CD8-positive, alpha-beta memory T cell (primary cell): ENCODE measurements at places on chromosomes 3 and 15.
A peak's percentile ranks its signal among the peaks of the same experiment; 100 is the strongest.

GRCh38 chr3:175606650-175607318, 747.6 kb downstream of the NAALADL2 start:
- DNase-seq = no peak

- DNase-seq = no peak
Observed at GRCh38 chr15:45307230-45307924, 55.3 kb downstream of the SLC28A2 start.

GRCh38 chr3:28973609-28974008, 307.3 kb upstream of the RBMS3 start:
- no peak for DNase-seq

GRCh38 chr3:138434276-138434874, at the start of gene ESYT3:
Gene ESYT3 (plus strand): TSS chr3:138434616. CDS start chr3:138434799, 183 bp downstream.
- DNase-seq = peak; percentile 16

DNA sequence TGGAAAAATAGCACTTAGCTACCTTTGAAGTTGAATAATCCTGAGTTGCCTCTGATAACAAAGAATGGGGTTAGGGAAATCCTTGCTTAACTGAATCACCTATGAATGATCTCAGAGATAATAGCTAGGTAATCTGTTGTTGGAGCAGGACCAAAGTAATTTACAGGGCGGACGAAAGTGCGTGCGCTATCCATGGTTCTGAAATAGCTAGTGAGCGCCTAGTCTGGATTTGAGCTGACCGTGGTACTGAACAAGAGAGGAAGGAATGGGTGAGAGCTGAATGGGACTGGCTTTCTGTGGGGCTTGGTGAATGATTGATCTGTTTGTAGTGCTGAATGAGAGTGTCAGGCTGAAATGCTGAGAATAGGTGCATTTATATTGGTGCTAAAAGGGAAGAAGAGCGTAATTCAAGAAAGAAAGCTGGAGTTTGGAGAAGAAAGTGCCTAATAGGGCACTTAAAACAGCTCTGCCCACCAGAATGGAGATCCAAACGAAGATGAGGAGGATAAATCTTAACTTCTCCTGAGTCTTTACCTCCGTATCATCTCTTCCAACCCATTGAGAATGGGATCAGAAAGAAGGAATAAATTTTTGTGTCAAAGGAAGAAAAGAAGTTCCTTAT, 10.1 kb downstream of the SCN10A start:
- no peak for DNase-seq

DNA sequence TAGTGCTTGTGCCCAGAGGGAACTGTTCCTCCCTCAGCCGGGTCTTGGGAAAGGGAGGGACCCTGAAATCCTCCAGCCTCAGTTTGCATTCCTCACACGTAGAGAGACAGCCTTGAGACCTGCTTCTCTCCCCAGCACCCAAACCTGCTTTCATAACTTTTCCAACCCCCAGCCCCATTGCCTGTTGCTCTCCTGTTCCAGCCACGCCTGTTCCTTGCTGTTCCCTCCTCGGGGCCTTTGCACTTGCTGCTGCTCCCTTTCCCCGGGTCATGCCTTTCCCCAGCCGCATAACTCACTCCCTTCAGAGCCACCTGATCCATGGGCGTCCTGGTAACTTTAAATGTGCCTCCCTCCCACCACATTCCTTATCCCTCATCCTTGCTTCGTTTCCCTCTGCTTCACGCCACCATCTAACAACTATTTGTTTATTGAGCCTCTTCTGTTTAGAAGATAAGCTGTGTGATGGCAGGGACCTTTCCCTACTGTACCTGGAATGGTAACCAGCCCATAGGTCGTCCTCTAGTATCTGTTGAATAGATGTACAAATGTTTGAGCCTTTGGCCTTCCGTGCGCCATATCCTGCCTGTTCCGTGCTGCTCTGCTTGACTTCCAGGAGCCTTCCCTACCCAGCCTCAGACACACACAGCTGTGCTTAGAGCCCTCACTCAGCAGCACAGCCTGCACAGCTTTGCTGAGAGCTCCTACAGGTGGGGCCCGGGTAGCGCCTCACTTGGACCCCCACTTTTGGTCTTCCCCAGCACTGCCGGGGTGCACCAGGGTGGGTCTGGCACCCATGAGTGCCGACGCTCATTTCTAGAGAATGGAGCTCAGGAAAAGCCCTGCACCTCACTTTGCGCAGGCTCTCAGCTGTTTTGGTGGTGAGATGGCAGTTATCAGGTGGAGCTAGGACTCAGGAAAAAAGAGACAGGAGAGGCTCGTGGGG, 60.2 kb downstream of the SCN5A start:
- DNase-seq = no peak

GRCh38 chr15:87733541-87733941, 523.0 kb downstream of the NTRK3 start:
- no peak for DNase-seq

- DNase-seq = no peak
Observed at GRCh38 chr3:72275331-72275751, 490.4 kb upstream of the PROK2 start.

- DNase-seq = no peak
Observed at GRCh38 chr15:90837094-90837493, 31.3 kb upstream of the FURIN start.

DNA sequence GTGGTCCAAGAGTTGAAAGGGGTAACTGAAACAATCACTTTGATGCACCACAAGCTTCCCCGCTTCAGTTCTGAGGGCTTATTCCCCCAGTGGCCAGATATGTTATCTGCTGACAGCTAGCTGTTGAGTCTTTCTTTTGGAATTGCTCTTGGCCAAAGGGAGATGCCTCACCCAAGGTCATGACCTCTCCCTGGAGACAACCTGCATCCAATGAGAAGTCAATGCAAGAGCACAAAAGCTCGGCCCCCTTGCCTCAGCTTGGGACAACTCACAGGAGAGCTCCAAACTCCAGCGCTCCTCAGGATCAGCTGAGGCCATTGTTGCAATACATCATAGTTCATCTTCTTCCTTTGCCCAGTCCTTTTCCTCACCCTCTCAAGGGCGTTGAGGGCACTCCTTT, 31.0 kb upstream of the THBS1 start:
- DNase-seq = no peak

DNA sequence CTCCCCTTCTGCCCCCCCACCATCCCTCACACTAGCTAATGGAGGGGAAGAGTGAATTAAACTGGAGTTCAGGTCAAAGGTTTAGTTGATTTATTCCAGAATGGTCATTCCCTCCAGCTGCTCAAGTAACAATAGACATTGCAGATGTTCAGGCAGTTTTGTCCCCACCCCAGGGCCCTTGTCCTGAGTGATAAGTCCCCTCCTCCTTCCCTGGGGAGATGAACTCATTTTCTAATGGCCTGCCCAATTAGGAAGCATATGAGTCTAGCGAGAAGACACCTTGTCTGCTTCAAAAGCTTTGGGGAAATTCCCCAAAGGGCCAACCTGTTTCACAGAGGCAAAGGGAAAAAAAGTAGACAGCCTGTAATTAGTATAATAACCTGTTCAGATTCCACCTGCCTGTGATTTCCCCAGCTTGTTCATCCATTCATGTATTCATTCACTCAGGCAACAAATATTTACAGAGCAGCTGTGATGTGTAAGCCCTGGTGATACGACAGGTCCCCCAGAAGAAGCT, 165.3 kb downstream of the SHQ1 start:
- no peak for DNase-seq

DNA sequence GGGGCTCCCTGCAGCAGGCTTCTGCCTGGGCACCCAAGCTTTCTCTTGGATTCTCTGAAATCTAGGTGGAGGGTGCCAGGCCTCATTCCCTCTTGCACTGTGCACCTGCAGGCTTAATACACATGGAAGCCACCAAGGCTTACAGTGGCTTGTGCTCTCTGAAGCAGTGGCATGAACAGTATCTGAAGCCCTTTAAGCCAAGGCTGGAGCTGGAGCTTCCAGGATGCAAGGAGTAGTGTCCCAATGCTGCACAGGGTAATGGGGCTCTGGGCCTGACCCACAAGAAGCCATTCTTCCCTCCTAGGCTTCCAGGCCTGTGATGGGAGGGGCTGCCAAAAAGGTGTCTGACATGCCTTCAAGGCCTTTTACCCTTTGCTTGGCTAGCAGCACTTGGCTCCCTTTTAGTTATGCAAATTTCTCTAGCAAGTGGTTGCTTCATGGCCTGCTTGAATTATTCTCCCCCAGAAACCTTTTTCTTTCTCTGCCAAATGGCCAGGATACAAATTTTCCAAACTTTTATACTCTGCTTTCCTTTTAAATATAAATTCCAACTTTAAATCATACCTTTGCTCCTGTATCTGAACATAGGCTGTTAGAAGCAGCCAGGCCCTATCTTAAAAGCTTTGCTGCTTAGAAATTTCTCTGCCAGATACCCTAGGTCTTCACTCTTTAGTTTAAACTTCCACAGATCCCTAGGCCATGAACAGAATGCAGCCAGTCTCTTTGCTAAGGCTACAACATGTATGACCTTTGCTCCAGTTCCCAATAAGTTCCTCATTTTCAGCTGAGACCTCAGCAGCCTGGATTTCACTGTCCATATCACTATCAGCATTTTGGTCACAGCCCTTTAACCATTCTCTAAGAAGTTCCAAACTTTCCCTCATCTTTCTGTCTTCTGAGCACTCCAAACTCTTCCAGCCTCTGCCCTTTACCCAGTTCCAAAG, 201.1 kb upstream of the LRRFIP2 start:
- no peak for DNase-seq

GRCh38 chr15:69595009-69595791, 142.6 kb downstream of the RPLP1 start:
- DNase-seq = no peak

DNA sequence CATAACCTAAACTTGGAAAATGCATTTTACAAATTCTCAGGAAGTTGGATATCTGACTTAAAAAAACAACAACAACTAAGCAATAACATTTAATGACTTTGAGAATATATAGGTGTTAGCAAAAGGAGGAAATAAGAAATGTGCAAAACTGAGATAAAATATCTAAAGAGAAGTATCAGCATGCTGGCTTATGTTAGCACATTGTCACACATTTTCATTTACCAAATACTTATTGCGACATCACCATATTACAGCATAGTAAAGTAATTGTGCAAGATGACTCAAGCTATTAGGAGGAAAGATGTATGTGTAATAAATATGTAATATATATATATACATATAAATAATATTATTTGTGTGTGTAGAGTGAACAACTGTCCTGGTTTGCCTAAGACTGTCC, 9.2 kb downstream of the PTX3 start:
- no peak for DNase-seq

DNA sequence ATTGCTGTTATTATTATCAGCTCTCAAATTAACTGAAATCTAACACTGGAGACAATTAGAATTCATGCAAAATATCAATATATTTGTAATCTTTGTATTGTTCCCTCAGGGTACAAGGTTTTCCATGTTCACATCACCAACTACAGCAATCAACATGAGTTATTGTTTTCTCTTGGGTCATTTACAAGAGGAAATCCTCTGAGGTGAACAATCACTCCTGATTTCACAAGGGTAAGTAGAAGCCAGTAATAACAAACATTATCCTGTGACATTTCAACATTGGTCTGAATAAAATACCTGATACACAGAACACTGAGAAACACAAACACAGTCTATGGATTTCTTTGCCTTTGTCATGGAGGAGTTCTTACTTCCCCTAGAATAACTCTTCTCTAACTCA, 174.0 kb downstream of the SUCNR1 start:
- no peak for DNase-seq

GRCh38 chr15:80950291-80951078, 39.1 kb downstream of the MESD start:
- no peak for DNase-seq

DNA sequence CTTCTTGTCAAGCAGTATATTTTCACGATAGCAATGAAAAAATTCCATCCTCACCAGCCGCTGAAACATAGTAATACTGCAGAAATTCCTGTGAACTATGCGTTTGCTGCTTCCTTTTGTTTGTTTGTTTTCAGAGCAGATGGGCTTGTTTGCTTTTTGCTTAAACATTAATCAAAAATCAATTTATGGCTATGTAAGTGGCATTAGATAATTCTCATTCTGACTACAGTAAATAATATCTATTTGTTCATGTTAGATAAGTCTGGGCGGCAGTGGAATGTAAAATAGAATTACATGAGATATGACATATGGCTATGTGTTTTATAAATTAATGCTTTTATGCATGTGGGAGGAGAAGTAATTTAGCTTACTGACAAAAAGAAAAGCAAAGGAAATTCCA, 163.7 kb downstream of the PGPEP1L start:
- DNase-seq = no peak

GRCh38 chr3:149581248-149581647, 76.6 kb downstream of the WWTR1 start:
- no peak for DNase-seq

- DNase-seq = no peak
Observed at GRCh38 chr15:70702584-70702983, 60.8 kb downstream of the UACA start.

DNA sequence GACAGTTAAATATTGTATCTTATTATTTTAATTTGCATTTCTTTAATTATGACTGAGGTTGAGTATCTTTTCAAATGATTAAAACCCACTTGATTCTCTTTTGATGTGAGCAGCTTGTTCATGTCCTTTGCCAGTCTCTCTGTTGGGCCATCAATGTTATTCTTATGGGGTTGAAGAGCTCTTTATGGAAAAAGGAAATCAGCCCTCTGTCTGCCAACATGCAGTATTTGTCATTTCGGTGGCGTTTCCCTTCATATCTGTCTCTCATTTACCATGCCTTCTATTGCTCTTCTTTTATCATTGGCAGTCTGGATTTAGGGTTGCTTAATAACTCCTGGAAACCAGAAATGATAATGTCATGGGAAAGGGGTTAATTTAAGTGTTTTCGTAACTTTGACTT, 340.7 kb upstream of the DNAJC19 start:
- DNase-seq = no peak

DNA sequence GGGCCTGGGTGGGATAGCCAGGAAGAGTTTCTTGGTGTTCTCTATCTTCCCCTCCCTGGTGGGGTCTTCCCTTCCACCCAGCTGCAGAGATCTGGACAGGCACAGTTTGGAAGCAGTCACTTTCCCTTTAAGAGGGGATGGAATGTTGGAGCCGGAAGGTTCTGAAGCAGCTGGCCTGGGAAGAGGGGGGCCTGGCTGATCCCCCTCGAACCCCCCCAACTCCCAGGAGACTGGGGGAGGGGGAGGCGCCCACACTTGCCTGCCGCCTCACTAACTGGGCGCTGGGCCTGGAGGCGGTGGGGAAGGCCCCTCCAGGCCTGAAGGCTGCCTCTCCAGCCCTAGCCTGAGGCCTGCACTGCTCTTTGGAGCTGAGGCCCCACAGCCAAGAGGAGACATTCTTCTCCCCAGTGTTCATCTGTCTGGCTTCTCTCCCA, 1.4 kb downstream of the DVL3 start:
- no peak for DNase-seq

DNA sequence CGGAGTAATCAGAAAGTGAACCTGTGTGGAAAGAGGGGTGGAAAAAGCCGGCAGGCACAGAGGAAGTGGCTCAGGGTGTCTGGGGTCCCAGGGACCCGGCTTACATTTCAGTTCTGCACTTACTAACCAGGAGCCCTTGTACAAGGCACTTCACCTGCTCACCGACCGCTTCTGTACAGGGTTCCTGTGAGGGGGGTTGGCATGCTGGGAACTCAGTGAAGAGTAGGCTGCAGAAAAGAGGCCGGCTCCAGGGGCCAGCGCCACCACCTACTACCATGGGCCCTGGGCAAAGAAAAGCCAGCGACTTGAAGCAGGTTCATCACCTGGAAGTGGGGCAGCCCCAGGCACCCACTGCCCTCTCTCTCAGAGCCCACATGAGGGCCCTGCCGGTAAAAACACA, 6.2 kb downstream of the STIMATE start:
- no peak for DNase-seq
